ENCODE measurements at places on chromosomes 12 and 14.

DNA sequence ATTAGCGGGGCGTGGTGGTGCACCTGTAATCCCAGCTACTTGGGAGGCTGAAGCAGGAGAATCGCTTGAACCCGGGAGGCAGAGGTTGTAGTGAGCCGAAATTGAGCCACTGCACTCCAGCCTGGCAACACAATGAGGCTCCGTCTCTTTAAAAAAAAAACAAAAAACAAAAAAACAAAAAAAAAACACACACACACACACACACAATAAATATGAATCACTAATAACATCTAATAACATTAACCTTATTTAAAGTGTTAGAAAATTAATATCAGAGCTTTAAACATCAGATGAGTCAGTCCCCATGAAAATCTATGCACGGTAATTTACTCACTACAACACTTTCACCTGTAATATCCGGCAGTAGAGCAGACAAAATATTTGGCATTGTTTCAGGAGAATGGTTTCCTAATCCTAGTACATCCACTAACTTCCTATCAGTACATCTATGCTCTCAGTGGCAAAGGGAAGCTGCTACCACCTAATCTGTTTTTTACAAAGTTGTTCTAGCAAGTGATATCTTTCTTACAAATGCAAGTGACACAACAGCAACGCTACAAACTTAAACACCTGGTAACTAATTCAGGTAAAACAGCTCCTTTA is 36.2 kb downstream of the MED13L start:
- DNase-seq = no peak

- DNase-seq = no peak
Measured at GRCh38 chr14:77923131-77923936, 123.4 kb downstream of the ADCK1 start.

DNA sequence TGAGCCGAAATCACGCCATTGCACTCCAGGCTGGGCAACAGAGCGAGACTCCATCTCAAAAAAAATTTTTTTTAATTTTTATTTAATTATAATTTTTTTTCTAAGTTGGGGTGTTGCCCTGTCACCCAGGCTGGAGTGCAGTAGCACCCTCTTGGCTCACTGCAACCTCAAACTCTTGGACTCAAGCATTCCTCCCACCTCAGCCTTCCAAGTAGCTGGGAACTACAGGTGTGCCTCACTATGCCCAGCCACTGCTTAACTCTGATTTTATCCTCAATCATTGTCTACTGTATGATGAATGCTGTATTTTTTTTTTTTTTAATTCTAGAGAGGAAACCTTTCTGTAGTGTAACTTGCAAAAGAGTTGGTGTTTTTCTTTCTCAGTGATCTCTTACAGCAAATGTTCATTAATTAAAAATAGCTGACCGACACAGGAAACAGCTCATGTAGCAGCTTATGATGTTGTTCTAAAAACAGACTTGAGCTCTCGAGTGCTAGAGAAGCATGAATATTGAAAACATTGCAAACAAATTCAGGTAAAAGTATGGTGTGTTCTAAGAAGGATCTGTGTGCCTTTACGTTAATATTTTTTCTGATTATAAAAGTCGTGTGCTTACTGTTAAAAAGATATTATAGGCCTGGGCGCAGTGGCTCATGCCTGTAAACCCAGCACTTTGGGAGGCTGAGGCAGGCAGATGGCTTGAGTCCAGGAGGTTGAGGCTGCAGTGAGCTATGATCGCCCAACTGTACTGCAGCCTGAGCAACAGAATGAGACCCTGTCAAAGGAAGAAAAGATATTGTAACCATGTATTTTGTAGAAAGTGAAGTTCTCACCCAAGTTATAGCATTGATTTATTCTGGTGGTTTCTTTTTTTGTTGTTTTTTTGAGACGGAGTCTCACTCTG is 68.9 kb downstream of the FGD4 start:
- DNase-seq = no peak

DNA sequence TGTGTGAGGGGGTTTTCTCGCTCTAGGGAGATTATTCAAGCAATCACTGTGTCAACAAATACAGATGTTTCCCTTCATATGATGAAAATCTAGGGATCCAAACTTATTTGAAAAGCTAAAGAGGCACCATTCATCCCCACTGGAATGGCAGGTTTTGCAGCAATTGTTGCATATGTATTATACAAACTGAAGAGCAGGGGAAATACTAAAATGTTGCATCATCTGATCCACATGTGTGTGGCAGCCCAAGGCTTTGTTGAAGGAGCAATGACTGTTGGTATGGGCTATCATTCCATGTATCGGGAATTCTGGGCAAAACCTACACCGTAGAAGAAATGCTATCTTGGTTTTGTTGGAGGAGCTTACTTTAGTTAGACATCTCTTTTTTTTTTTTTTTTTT is 4.1 kb upstream of the PRPF40B start:
- no peak for DNase-seq

DNA sequence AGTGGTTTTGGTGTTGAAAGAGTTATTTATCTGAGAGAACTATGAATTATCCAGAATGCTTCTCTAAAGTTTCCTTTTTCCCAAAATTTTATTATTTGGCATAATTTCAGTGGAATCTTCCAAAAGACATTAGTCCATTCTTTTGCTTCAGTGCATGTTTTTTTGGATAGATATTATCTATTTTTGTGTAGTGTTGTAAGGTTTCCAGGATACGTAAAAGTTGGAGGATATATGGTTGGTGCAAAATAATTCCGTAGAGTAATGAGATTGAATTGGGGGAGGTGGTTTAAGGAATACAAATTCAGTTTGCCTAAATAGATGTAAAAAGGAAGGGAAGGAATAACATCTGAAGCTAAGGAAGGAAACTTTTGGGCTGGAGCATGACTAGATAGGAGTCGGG is 186.6 kb downstream of the RGS6 start:
- no peak for DNase-seq

- DNase-seq = no peak
Measured at GRCh38 chr12:56469007-56469930, 891 bp downstream of the SPRYD4 start.

GRCh38 chr12:89701606-89702206 is 6.9 kb downstream of the ATP2B1 start:
- no peak for DNase-seq

- DNase-seq = no peak
Measured at GRCh38 chr12:130796985-130797686, 41.9 kb downstream of the STX2 start.
